ENCODE measurements at places on chromosomes 3 and 15.

DNA sequence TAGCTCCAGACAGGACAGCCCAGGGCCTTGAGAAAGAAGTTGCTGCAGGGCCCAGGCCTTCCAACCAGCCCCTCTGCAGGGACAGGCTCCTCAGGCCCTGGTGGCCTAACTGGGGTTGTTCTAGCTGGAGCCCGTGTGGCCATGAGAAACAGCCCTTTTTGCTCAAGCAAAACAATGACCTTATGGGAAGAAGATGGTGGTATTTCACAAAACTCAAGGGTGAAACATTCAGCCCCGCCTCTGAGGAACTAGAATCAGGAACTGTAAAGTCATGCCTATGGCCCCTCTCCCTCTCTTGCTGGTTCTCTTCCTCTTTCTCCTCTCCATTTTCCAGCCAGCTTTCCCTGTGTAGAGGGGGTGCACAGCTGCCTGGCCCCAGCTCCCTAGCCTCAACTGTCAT, 273.3 kb downstream of the RPLP1 start:
- DNase-seq, result no peak

- DNase-seq, result no peak
Observed at GRCh38 chr3:150359381-150359780, 48.7 kb upstream of the TSC22D2 start.

DNA sequence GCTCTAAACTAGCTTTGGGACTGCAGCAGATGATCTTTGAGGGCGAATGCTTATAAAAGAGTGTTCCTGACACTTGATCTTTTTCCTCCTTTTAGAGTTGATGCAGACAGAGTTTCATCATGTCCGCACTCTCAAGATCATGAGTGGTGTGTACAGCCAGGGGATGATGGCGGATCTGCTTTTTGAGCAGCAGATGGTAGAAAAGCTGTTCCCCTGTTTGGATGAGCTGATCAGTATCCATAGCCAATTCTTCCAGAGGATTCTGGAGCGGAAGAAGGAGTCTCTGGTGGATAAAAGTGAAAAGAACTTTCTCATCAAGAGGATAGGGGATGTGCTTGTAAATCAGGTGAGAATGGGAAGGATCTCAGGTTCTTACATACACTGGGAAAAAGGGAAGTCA, 75.7 kb downstream of the KLHL25 start:
- DNase-seq, result no peak

DNA sequence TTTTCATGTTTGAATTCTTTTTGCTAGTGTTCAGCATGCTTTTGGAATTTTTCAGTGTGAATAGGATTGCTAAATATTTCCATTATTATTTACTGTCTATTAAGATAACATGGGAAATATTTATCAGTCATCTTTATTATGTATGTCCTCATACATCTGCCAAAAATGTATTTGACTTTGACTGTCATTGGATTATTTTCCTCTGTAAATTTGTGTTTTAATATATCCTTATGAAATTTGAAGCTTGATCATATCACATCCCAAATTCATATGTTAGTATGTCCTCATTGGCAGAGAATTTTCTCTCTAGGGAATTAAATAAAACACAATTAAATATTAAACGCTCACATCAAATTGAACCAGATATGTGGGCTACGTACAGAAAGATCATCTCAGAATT, 32.3 kb upstream of the TRPC1 start:
- no peak for DNase-seq

- DNase-seq, result peak; percentile 61
Observed at GRCh38 chr15:70200511-70201424, 103.1 kb upstream of the TLE3 start.

DNA sequence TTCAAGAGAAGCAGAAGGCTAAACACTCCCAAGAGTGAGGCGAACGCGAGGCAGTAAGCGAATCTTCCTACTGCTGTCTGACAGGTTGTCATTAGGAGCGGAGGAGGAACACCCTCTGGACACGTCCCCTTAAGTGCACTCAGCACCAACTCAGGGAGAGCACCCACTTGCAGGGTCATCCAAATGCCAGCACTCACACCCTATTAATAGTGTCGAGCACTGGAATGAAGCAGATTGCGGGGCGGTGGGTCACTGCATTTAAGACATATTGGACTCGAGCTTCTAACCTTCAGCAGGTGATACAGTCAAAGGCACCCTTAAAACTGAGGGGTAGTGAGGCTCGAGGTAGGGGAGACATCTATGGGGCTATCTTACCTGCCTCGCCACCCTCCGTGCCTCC, 28.7 kb downstream of the SH3BP5 start:
- DNase-seq, result no peak

DNA sequence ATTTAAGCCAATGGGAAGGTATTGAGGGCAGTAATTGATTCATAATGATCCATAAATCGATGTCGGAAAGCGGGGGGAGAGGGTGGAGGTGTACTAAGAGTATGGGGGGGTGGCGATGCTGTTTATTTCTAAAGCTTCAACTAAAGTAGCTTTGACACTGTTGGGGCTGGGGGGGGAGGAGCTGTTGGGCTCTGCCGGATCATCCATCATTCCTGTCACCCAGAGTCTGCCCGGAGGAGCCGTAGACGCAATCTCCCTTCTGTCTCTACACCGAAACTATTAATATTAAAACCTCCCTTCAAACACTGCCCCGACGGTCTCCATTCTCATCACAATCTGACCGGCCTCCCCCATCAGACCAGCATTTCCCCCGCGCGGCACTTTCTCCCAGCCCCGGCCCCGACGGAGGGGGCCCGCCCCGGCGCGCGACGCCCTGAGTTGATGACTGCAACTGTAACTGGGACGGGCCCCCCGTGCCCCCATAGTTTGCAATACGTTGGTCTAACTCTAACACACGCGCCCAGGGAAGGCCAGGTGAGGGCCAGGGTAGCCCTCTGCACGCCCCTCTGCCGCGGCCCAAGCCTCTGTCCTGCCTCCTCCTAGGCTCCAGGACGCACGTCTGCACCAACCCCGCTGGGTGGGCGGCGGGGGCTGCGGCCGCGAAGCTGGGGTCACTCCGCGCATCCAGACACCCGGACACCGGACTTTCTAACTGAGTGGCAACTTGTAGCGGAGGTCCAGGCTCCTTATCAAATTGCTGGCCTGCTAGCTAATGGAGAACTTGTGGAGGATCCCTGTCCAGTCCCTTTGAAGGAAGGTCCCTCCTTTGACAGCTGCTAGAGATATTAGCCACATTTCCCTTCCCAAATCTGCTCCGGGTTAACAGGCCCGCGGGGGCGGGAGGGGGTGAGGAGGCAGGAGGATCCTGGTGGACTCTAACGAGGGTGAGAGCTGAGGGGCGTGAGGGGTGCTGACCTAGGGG, 212.0 kb downstream of the MEIS2 start:
- DNase-seq, result no peak

GRCh38 chr15:63502843-63503738, 1.3 kb upstream of the USP3 start:
- no peak for DNase-seq

DNA sequence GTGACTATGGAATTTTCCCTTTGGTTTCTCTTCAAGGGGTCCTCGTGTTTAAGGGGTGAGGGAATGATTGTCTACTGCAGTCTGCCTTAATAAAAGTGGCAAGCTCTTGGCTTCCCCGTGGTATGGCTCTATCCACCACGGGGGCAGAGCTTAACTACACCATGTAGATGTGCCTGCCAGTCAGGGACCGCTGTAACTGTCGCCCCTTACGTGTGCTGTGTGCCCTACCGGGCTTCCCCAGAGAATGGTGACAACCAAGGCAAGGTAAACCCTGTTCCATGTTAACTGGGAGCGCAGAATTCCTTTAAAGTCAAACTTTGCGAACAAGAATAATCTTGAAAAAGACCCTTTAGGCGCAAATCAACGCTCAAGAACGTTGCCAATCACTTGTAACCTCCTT, 966 bp upstream of the C3orf80 start:
- peak; percentile 32 for DNase-seq

DNA sequence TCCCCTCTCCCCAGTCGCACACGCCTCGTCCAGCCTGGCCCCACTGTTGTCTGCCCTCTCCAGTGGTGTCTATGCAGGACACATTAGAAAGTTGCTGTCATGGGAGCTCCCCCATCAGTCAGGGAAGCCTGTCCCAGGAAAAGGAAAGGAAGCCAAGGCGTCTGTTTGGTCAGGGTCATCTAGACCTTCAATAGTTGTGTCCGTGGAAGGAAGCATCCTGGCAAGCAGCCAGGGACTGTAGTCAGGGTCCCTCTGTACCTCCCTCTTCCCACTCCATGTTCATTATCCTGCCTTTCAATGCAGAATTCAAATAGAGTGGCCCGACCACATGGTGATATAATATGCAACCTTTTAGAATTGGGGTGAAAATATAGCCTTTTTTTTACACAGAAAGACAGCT, 60.7 kb upstream of the RAB6B start:
- no peak for DNase-seq

DNA sequence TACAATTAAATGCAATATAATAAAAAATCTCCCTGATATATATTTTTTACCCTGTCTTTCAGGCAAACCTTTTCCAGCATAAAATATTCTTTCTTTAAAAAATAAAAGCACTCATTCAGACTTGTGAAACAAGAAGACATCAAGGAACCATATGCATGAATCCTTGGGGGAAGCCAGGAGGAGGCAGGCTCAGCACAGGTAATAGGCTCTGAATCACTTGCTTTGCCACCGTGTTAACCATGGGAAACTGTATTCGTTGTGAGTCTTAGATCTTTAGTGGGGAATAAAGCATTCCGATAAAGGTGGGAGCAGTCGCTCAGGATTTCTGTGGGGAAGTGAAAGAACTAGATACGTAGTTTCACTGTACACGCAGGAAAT, 42.4 kb downstream of the FBN1 start:
- no peak for DNase-seq
